MG63 (cell line): ENCODE measurements at places on chromosomes 12 and 14. TPM values are rescaled to one million over a fixed set of nuclear protein-coding genes. Genes with fewer than 3 reads are reported as not detected.

DNA sequence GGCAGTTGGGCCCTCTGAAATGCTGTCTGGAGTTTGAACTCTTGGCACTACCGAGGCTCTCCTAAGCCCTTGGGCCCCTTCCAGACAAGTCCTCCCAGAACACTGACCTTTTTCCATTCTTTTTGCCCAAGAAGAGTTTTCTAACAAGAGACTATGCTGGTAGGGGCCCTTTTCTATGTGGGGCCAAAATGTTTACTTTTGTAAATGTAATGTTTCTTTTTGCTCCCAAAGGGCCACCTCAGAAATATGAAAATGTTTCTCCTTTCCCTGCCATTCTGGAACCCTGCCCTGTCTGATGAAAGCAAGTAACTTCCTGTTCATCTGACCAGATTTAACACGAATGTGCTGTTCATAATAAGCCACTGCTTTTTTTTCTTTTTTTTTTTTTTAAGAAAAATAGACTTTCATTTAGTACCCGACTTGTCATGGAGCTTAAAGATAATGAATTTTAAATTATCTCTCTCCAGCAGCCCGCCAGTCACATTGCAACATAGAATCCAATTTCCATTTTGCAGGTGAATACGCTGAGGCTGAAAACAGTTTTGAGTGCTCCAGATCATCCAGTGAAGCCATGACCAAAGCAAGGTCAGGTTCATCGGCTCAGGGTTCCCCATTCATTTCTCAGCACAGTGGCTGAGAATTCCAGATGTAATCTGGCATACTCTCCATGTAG lies 169.9 kb downstream of the DPF3 start:
- peak; percentile 28 for DNase-seq

DNA sequence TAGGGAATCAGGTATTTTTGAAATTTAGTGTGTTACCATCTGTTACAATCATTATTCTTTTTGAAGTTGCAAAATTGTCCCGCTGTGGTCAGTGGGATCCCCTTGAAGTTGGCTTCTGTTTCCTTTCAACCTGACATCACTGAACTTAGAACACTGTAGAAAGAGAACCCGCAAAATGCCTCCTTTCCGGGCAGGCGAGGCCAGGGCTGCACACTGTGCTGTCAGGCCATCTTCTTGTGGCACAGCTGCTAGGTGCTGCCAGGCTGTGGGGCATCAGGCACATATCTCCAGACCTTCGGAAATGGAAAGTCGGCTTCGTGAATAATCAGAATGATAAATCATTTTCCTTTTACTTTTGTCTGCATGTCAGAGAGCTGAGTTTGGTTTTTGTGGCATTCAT lies 103.5 kb downstream of the GLT1D1 start:
- DNase-seq: no peak

A2ML1 gene
- not detected in 2 replicates for total RNA-seq

DNA sequence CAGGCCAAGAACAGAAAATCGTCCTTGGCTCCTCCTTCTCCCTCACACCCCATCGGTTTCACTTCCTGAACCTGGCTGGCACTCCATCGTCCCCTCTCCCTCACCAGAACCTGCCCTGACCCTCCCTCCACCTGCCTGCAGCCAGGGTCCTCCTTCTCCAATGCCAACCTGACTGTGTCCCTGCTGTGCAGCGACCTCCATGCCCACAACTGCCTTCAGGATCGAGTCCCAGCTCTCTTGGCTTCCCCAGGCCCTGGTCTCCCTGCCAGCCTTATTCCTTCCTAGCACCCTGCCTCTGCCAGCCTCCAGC lies 19.8 kb downstream of the HVCN1 start:
- DNase-seq: no peak

DNA sequence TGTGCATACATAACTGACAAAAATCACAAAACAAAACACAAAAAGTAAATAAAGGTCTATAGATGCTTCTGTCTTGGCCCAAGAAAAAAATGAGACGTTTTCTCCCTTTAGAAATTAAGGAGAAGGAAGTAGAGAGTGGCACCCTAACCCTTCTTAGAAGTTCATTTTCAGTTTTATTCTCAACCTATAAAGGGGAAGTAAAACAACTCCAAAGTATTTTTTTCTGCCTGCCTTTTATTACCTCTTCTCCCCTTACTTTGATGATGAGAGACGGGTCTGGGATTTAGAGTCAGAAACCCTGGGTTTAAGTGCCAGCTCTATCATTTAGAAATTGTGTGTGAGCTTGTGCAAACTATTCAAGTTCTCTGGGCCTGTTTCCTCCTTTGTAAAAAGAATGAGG lies 2.8 kb downstream of the PRIM1 start:
- DNase-seq: no peak
